ENCODE measurements at places on chromosomes 3 and 15.

DNA sequence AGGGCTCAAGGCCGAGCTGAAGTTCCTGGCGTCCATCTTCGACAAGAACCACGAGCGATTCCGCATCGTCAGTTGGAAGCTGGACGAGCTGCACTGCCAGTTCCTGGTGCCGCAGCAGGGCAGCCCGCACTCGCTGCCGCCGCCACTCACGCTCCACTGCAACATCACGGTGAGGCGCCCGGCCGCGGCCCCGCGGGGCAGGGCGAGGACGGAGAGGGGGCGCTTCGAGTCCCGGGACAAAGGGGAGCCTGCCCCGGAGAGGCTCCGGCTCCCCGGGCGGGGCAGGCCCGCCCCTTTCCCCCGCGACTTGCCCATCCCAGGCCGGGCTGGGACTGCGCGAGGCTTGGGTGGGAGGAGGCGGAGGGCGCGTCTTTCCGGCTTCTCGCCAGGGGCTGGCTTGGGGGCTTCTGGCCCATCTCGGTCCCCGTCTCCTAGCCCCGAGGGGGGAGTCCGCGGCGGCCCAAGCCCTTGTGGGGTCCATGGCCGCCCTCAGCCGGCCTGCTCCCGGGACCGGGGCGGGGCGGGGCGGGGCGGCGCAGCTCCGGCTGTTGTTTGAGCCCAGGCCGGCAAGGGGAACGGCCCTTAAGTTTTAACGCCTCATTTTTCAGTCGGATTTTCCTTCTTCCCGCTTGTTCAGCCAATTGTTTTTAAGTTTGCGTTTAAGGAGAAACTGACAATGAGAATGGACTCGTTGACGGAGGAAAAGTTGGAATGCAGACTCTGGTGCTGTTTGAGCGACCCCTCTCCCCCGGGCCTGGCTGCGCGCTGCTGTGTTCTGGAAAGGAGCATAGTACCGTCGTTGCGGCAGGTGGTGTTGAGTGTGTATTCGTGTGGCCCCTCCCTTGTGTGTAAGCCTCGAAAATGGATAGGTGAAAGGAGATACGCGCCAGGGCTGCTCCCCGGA is 683 bp downstream of the UBE2Q2 start:
- no peaks in the 10 kb centered on the region for H3K27me3 ChIP-seq
- H3K36me3 ChIP-seq = no peaks in the 10 kb centered on the region
- no peak overlapping the region for H3K27ac ChIP-seq
- H3K4me3 ChIP-seq = peak overlapping the region; percentile 97
- peaks cover 1% of the 10 kb centered on the region for H3K4me1 ChIP-seq

- H3K4me1 ChIP-seq = no peaks in the 10 kb centered on the region
- DNase-seq = no peak
- no peak overlapping the region for H3K27ac ChIP-seq
- no peaks in the 10 kb centered on the region for H3K36me3 ChIP-seq
- H3K27me3 ChIP-seq = no peaks in the 10 kb centered on the region
Measured at GRCh38 chr3:11430207-11430606, 158.0 kb downstream of the ATG7 start.

DNA sequence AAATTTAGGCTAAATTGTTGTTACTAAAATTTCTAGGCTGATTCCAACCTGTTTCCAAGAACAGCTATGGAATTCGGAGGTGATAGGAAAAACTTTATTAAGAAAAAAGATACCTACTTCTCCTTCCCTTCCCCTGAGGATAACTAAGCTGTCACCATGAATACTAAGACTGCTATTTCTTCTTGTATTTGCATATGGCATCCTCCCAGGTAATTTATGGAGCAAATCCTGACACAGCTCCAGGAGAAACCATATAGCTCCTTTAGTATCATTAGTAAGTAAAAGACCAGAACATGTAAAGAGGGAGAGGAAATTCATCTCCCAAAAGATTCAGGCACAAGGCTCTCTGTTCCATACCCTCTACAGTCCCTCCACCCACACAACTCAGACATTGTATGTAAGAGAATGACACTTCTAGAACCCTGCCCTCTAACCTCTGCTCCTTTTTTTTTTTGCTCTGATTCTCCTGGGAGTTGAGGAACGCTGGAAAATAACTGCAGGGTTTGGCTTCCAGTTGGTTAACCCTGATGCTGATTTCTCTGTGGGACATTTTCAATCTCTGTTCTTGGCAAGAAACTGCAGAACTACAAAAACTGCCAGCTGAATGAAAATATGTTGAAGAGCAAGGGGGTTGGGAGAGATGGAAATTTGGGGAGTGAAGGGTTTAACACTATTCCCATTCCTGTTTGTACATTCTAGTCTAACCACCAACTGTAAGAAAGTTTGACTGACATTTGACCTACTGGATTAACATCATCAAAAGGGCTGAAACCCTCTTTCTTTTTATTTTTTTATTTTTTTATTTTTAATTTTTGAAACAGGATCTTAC is 14.2 kb upstream of the MAGI1 start:
- DNase-seq = no peak
- H3K27ac ChIP-seq = no peak overlapping the region
- no peaks in the 10 kb centered on the region for H3K27me3 ChIP-seq
- H3K36me3 ChIP-seq = no peaks in the 10 kb centered on the region
- peaks cover 6% of the 10 kb centered on the region for H3K4me1 ChIP-seq

DNA sequence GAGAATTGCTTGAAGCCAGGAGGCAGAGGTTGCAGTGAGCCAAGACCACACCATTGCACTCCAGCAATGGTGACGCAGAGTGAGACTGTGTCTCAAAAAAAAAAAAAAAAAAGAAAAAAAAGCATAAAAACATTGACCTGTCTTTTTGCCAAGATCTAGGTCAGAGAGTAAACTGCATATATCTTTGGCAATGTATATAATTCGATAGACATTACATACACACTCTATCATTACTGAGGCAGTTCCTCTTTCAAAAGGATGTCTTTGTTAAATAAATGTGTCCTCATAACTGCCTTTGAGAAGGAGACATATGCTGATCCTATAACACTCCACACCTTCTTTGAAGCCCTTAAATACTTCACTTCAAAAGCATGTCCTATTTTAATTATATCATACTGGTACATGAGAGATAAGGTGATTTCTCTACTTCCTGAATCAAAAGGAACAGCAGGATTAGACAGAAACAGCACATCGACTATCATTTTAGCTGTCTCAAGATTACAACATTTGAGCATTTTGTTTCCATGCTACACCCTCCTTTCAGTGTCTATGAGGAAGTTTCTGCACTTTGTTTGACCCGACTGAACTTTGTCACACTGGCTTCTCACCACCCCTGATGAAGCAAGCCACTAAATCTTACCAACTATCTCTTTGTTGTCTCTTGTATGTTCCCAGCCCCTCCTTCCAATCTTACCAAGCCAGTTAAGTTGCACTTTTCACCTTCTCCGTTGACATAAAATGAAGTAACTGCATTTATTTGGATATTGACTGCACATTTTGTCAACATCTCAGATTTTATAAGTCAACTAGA is 335.8 kb downstream of the MECOM start:
- no peak overlapping the region for H3K4me3 ChIP-seq
- H3K4me1 ChIP-seq = no peaks in the 10 kb centered on the region
- H3K36me3 ChIP-seq = no peaks in the 10 kb centered on the region
- no peak for DNase-seq
- no peaks in the 10 kb centered on the region for H3K27me3 ChIP-seq

DNA sequence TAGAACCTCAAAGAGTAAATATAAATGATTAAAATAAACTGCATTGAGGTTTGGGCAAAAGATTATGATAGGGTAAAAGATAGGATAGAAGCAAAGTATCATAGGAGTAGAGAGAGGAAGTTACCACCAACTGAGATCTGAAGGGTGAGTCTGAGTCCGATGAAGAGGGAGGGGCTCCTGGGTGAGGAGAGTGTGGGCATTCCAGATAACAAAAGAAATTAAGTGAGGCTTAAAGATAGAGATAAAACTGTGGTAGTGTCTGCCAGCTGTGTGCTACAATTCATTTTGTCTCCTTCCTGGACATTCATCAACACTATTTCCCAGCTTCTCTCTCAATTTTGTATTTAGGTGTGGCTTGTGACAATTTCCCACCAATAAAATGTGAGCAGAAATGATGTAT is 343.0 kb upstream of the PLSCR5 start:
- H3K4me1 ChIP-seq = no peaks in the 10 kb centered on the region
- H3K4me3 ChIP-seq = no peak overlapping the region
- no peaks in the 10 kb centered on the region for H3K36me3 ChIP-seq
- H3K27me3 ChIP-seq = no peaks in the 10 kb centered on the region

GRCh38 chr3:52257911-52258310 is 12.4 kb downstream of the PPM1M start:
- peaks cover 48% of the 10 kb centered on the region for H3K36me3 ChIP-seq
- no peaks in the 10 kb centered on the region for H3K27me3 ChIP-seq
- H3K27ac ChIP-seq = no peak overlapping the region
- H3K4me1 ChIP-seq = no peaks in the 10 kb centered on the region
- DNase-seq = no peak
- H3K4me3 ChIP-seq = no peak overlapping the region

DNA sequence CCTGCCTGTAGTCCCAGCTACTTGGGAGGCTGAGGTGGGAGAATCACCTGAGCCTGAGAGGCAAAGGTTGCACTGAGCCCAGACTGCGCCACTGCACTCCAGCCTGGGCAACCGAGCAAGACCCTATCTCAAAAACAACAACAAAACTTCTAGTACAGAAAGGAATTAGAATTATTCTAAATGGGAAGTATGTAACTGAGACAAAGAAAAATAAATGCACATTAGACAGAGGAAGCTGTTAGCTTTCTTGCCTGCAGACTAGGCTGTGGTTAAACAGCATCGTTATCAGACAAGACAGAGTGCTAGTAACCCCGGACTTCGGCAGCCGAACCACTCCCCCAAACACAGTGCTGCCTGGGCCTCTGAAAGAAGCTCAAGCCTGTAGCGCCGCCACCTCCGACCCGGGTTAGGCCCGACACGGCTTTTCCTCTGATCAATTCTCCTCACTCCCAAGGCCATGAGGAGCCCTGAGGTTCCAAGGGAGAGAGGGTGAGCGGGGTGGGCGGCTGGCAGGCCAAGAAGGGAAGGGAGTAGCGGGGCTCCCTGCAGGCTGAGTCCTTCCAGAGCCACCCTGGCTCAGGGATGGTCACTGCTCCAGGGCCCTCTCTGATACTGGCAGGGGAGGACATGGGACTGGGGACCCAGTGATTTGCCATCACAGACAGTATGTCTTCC is 44.8 kb upstream of the MUC4 start:
- H3K27me3 ChIP-seq = no peaks in the 10 kb centered on the region
- no peaks in the 10 kb centered on the region for H3K36me3 ChIP-seq

- H3K4me3 ChIP-seq = peak overlapping the region; percentile 54
- H3K4me1 ChIP-seq = no peaks in the 10 kb centered on the region
- H3K36me3 ChIP-seq = 0 out of 2 replicates have a peak, but pooled peaks cover 3% of the 10 kb centered on the region
- no peaks in the 10 kb centered on the region for H3K27me3 ChIP-seq
Measured at GRCh38 chr3:156675830-156676767, 1.7 kb downstream of the TIPARP start.

DNA sequence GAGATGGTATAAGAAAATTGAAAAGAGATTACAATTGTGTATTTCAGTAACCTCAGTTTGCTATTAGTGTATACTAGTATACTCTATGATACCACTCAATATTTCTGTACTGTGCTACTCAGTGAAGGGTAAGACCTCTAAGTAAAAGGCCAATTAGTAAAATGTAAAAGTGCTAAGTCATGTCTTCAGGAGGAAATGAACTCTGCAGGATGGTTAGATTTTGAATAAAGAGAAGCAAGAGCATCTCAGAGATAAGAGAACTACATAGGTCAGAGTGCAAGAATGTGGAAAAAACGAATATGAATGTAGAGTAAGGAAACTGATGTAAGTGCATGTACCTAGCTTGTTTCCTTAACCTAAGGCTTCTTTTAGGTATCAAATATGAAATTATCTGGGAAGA is 796.6 kb upstream of the GBE1 start:
- no peaks in the 10 kb centered on the region for H3K27me3 ChIP-seq
- no peak overlapping the region for H3K27ac ChIP-seq
- no peak overlapping the region for H3K4me3 ChIP-seq
- no peak for DNase-seq
- no peaks in the 10 kb centered on the region for H3K36me3 ChIP-seq

DNA sequence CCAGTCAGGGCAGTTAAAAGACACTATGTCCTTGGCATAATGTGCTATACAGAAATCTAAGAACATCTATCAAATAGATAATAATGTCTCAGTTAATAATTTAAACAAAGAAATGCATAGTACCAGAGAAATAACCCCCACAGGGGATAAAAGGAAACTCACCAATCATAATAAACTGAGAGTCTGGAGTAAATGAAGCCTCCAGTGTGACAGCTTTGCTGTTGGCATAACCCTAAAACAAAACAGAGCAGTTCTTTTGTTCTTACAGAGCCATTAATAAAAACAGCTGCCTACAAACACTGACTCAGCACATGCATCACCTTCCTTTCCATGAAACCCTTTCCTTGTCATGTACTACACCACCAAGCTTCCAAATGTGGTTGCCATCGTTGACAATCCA is 13.5 kb downstream of the PPM1M start:
- no peak overlapping the region for H3K4me3 ChIP-seq
- no peak for DNase-seq
- H3K4me1 ChIP-seq = no peaks in the 10 kb centered on the region
- H3K27ac ChIP-seq = no peak overlapping the region

- H3K27ac ChIP-seq = no peak overlapping the region
- H3K4me3 ChIP-seq = no peak overlapping the region
- no peaks in the 10 kb centered on the region for H3K36me3 ChIP-seq
- no peaks in the 10 kb centered on the region for H3K27me3 ChIP-seq
- H3K4me1 ChIP-seq = peaks cover 5% of the 10 kb centered on the region
Measured at GRCh38 chr15:88243895-88244787, 12.4 kb downstream of the NTRK3 start.

DNA sequence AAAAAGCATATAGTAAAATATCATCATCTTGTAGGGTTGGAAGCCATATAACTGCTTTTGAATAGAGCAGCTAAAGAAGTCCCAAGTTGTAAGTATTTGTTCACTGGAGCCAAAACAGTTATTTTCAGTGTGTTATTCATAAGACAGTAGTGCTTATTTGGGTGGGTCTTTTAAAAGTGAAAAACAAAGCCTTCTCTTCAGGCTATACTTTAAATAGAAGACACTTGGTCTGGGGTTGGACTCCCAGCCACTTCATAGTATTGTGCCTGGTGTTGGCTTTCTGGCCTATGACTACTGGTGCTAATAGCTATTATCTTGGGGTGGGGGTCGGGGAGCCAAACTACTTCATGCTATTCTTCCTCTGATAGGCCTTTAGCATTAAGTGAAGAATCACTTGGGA is 135.2 kb downstream of the SLC25A26 start:
- H3K27me3 ChIP-seq = no peaks in the 10 kb centered on the region
- no peaks in the 10 kb centered on the region for H3K36me3 ChIP-seq
- peaks cover 7% of the 10 kb centered on the region for H3K4me1 ChIP-seq
- no peak overlapping the region for H3K4me3 ChIP-seq

- H3K4me1 ChIP-seq = no peaks in the 10 kb centered on the region
- DNase-seq = no peak
- H3K36me3 ChIP-seq = no peaks in the 10 kb centered on the region
- H3K27me3 ChIP-seq = peaks cover 9% of the 10 kb centered on the region
- no peak overlapping the region for H3K4me3 ChIP-seq
Measured at GRCh38 chr3:99872923-99873254, 55.2 kb downstream of the CMSS1 start.

DNA sequence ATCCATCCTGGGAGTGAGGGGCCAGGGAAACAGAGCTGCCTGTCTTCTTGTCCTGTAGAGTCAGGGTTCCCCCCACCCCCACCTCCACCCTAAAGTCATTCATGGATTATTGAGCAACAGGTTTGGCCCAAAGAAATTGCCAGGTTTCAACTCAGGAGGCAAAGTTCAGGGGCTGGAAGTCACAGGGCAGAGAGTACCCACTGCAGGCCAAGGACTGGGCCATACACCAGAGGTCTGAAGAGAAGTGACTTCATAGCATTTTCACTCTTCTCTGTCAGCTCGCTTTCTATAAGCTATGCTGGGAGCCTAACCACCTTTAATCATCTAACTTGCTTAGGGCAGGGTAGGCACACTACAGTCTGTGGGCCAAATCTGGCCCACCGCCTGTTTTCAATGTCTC is 50.1 kb downstream of the STARD5 start:
- H3K4me1 ChIP-seq = no peaks in the 10 kb centered on the region
- no peak overlapping the region for H3K4me3 ChIP-seq
- DNase-seq = no peak
- no peaks in the 10 kb centered on the region for H3K36me3 ChIP-seq
